Foreskin keratinocyte (primary cell): ENCODE measurements at places on chromosomes 4 and X. TPM values are rescaled to one million over a fixed set of nuclear protein-coding genes. Genes with fewer than 3 reads are reported as not detected.
A peak's percentile ranks its signal among the peaks of the same experiment; 100 is the strongest.

ATOH1 gene
- polyA plus RNA-seq = not detected in 2 replicates

DNA sequence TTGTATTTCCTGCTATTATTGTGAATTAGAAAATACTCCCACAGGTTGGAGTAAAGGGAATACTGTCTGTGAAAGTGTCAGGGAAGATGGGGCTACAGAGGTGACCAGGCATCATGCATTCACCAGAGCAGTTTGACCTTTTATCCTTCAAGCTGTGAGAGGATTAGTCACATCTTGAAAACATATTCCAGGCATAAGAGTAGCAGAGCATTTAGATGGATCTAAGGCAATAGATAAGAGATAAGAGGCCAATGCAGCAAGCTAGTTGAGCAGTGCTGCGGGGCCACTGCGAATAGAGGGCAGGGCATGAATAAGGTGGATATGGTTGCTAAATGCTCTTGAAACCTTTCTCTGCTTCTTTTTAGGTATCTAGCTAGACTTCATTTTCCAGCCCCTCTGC lies 470.7 kb upstream of the FTHL17 start:
- DNase-seq = no peak

DNA sequence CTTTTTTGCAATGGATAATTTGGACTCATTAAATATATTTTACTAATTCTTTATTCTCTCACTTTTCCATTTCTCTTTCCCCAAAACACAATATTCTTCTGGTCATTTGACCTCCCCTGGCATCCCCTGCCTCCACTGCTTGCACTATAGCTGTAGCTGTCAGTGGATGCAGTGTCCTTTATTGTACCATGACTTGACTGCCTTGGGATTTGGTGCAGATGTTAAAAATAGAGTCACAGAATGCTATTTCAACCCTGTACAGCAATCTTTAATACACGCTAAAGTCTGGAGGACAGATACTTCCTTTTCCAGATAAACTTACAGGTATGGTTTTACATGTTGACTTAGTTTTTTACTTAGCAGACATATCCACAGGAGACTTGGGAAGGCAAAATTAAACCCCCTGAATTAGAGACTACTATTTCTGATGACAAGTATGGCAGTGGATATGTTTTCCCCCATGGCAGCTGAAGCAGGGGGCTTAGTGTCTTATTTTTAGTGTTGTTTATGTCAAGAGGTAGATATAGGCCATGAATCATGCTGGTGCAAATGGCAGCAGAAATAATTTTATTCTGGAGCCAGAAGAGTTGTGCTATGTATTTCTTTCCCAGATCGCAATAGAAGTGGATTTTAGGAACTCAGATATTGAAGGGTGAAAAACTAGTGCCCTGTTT lies 461.4 kb downstream of the NAF1 start:
- no peak for DNase-seq

- peak; percentile 46 for DNase-seq
Measured at GRCh38 chr4:37653601-37654000, 32.6 kb downstream of the RELL1 start.

NEUROG2 gene
- polyA plus RNA-seq = not detected in 2 replicates

- DNase-seq = no peak
Measured at GRCh38 chr4:101158507-101158906, 188.8 kb downstream of the PPP3CA start.

- DNase-seq = no peak
Measured at GRCh38 chrX:40147971-40148370, 50.2 kb upstream of the BCOR start.

GRCh38 chr4:111632641-111633151 lies 512.6 kb upstream of the FAM241A start:
- DNase-seq = peak; percentile 55

DNA sequence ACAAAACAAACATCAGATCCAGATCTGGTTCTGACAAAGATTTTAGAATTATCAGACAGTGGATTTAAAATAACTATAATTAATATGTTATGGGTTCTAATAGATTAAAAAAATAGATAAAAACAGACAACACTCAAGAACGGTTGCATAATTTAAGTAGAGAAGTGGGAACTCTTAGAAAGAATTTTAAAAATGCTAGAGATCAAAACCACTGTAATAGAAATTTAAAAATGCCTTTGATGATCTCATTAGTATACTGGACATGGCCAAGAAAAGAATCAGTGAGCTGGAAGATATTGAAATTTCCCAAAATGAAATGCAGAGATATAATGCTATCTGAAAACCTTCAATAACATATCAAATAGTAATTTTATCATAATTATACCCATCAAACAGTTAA lies 28.3 kb upstream of the DYNLT3 start:
- no peak for DNase-seq

TLL1 gene
- 0.25 and 0.52 TPM in 2 replicates for polyA plus RNA-seq
